ENCODE measurements at places on chromosomes 12 and 14.
A peak's percentile ranks its signal among the peaks of the same experiment; 100 is the strongest.

GRCh38 chr14:85907536-85907935 is 377.6 kb downstream of the FLRT2 start:
- no peak for DNase-seq

GRCh38 chr12:122951979-122952892 is 14.0 kb downstream of the ABCB9 start:
- DNase-seq = peak; percentile 52

GRCh38 chr12:28294300-28294699 is 104.0 kb downstream of the CCDC91 start:
- no peak for DNase-seq

- DNase-seq = no peak
These were observed 206.0 kb upstream of the MYL2 start for GRCh38 chr12:111126331-111126730.

DNA sequence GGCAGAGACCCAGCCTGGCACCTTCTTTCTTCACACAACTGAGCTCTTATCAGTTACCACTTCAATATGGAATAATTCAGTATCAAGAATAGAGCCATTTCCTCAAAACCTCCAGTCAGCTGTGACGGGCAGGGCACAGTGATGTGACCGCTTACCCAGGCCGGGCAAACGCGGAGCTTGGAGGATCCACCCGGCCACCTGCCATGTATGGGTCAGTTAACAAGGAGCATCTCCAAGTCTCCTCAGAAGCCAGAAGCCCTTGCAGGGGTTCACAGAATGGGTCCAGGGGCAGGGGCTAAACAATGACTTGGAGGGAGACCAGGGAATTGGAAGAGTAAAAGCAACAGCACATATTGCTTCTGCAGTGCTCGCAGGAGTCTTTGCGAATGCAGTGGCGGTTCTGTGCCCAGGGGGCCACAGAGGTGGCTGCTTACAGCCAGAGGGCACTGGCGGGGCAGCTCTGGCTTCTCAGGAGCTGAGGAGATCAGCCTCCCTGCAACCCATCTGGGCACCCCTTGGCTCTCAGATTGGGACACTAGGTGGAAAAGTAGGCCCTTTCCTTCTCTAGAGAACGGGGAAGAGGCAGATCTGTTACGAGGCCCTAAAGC is 162.3 kb downstream of the CALM1 start:
- no peak for DNase-seq

GRCh38 chr14:37203423-37203822 is 5.7 kb downstream of the MIPOL1 start:
- no peak for DNase-seq
